ENCODE measurements at places on chromosomes 12 and 14.
A peak's percentile ranks its signal among the peaks of the same experiment; 100 is the strongest.

GRCh38 chr14:39097159-39097558, 5.9 kb downstream of the SEC23A start:
- no peak for DNase-seq

DNA sequence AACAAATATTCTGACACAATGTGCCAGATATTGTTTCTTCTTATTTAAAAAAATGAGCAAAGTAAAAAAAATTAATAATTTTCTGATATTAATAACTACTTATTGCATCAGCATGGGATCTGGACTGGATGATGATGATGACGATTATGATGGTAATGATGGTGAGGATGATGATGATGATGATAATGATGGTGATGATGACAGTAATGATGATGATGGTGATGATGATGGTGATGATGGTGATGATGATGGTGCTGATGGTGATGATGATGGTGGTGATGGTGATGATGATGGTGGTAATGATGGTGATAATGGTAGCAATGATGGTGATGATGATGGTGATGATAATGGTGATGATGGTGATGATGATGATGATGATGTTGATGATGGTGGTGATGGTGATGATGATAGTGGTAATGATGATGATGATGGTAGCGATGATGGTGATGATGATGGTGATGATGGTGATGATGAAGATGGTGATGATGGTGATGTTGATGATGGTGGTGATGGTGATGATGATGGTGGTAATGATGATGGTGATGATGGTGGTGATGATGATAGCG, 94.0 kb downstream of the SRRM4 start:
- no peak for DNase-seq

GRCh38 chr14:104660597-104660996, 28.8 kb upstream of the INF2 start:
- DNase-seq, result no peak

DNA sequence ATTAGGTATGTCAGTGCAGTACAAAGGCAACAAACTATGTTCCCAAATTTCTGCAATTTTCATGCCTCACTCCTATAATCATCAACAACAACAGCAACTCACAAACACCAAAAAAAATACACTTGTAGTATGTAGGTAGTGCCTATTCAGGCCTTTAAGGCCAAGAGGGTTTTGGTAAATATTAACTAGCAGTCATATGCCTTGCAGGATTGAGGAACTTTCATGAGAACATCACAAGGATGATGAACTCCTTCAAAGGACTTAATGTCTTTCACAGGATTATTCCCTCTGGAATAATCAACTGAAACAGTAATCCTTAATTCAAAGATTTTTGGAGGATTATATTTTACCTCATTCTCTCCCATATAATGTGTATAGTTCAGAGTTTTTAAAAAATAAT, 293.8 kb downstream of the NOVA1 start:
- DNase-seq, result no peak

GRCh38 chr12:14984036-14984435, 11.2 kb downstream of the PDE6H start:
- DNase-seq, result no peak

- no peak for DNase-seq
These were observed 24.3 kb upstream of the ATF1 start for GRCh38 chr12:50739611-50740010.

DNA sequence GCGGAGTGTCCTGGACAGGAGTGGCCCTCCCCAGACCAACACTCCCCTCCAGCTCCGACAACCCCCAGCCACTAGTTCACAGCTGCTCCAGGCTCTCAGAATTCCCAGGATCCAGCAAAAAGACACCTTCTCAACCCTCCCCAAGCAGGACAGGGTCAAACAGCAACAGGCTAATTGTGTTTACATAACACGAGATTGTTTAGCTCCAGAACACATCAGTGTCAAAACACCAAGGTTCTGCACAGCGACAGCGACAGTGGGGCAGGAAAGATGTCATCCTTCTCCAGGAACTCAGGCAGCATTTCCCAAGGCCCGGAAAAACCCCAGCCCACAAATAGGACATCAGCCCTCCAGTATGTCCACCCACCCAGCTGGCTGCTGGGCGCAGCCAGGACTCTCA, 16.5 kb downstream of the ITPK1 start:
- DNase-seq, result no peak

DNA sequence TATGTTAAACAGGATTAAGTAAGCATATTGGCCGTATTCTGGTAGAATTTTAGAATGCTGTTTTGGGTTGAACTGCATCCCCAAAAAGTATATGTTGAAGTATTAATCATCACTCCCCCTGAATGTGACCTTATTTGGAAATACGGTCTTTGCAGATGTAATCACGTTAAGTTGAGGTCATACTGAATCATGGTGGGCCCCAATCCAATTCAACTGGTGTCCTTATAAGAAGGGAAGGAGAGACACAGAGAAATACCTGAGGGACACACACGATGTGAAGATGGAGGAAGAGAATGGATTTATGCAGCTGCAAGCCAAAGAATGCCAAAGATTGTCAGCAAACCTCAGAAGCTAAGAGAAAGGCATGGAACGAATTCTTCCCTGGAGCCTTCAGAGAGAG, 268.6 kb downstream of the ITPR2 start:
- DNase-seq, result no peak

GRCh38 chr12:50164963-50165362, 2.2 kb downstream of the CERS5 start:
- no peak for DNase-seq

- no peak for DNase-seq
These were observed 56.7 kb upstream of the LRFN5 start for GRCh38 chr14:41549821-41550607.

DNA sequence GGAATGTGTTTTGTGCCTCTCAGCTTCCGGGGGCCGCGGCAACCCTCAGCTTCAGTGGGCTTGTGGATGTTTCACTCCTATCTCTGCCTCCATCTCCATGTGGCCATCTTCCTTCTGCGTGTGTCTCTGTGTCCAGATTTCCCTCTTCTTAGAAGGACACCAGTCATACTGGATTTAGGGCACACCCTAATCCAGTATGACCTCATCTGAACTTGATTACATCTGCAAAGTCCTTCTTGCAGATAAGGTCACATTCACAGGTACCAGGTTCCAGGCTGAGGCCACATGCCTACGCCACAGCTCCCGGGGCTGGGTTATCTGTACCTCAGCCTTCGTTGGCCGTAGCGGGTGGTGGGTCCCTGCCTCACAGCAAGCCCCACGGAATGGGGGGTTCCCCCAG, 68.9 kb downstream of the ZNF664 start:
- no peak for DNase-seq

DNA sequence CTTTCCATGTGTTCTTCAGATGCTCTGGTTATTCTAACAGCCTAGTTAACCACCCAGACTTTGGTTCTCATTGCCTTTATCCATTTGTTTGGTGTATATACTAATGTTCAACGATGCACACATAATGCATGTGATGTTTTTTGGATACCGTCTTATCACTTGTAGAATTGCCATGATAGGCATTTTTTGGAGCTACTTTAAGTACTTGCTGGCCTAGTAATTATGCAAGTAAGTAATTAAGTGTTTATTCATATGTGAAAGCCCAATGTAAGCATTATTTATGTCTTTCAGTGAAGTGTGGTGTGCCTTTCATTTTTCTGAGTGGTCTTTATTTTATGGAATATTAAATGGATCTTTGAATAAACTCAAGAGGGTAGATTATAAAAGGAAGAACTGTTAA, 14.2 kb downstream of the RAP1B start:
- no peak for DNase-seq

GRCh38 chr14:98334186-98334585, 937.8 kb downstream of the BCL11B start:
- no peak for DNase-seq

- DNase-seq, result no peak
These were observed 8.1 kb upstream of the SNRNP35 start for GRCh38 chr12:123449856-123450255.

- DNase-seq, result no peak
These were observed 35.2 kb downstream of the BRMS1L start for GRCh38 chr14:35861204-35861868.

DNA sequence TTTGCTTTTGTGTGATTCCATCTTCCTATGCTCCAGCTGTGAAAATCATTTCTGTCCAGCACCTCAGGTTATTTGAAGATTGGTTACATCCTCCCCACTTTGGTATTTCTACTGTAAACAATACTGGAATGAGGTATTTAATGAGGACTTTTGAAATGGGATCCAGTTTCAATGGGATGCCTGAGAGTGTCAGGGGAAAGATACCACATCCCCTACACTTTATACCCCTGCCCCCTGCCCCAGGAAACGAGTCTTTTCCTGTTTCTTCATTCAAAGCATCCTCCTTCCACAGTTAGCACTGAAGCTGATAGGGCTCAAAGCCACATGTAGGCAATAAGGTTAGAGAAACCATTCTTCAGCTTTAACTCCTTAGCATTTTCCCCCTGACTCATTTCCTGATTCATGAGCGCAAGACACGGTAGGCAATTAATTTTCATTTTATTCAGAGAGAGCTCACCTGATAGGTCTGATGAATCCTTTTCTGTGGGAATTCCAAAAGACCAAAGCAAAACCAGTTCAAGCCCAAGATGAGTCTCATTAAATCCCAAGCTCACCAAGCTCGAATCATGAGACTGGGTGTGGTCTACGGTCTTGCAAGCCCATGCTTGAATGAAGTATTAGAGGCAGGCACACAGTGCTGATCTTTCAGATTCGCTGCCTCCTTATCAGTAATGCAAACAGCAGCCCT, 143.6 kb upstream of the CRY1 start:
- no peak for DNase-seq

GRCh38 chr12:32158525-32158924, 51.9 kb downstream of the BICD1 start:
- no peak for DNase-seq

DNA sequence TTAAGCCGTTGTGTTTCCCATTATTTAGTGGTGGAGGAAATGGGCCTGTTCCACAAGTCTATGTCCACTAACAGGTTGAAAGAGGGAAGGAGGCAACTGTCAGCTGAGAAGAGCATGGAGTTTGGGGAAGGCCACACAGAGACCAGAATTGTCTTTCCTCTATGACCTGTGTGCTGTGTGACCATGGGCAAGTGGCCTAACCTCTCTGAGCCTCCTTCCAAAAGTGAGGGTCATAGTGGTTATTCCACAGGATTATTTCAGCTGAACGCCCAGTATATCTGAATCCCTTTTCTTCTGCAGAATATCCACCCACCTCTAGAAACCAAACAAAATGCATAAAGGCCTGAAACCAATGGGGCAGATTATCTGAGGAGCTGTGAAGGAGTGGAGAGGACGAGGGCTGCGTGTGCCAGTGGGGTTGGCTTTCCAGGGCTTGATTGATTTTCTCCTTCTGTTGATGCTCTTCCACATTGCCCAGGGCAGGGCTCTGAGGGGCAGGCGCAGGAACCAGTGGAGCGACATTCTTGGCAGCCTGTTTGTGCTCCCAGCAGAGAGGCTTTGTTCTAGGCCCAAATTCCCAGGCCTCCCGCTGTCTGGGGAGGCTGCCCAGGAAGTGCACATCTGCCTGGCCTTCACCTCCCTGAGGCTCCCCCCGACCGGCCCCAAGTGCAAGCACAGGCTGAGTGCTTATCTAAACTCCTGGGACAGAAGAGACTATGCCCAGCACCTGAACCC, 452.7 kb downstream of the BCL11B start:
- no peak for DNase-seq

GRCh38 chr12:96029826-96030225, 5.6 kb downstream of the LTA4H start:
- DNase-seq, result no peak

GRCh38 chr12:102513272-102513671, 32.9 kb upstream of the IGF1 start:
- DNase-seq, result no peak

GRCh38 chr14:43471595-43471994, 1035.5 kb downstream of the FSCB start:
- no peak for DNase-seq

GRCh38 chr12:12718853-12719252, 1.7 kb downstream of the CDKN1B start:
- DNase-seq, result no peak

GRCh38 chr12:7108003-7108795, 815 bp downstream of the C1RL start:
- DNase-seq, result peak; percentile 35

GRCh38 chr12:65649126-65649525, 175.2 kb upstream of the HMGA2 start:
- peak; percentile 30 for DNase-seq

GRCh38 chr14:69315301-69315700, 55.3 kb downstream of the GALNT16 start:
- no peak for DNase-seq

DNA sequence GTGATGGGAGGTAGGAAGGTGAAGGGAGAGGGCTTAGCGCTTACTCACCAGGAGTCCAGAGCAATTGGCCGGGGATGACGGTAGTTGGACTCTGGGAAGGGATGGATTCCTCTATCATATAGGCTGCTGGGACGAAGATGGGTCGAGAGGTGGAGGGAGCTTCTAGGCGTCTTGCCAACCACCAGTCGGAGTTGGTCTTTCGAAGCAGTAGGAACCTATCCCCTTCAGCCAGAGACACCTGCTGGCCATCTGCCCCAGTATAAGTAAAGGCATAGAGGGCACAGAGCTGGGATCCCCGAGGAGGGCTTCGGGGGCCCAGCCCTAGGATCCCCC, 657 bp downstream of the ARHGAP9 start:
- DNase-seq, result no peak

- DNase-seq, result no peak
These were observed 10.4 kb downstream of the CCT2 start for GRCh38 chr12:69595689-69596088.

- DNase-seq, result no peak
These were observed 226.3 kb downstream of the PHLDA1 start for GRCh38 chr12:75805320-75805719.

GRCh38 chr12:98388126-98388525, 127.3 kb upstream of the TMPO start:
- DNase-seq, result no peak

GRCh38 chr12:11743423-11744409, 94.2 kb downstream of the ETV6 start:
- no peak for DNase-seq

GRCh38 chr12:23621900-23622299, 327.6 kb downstream of the SOX5 start:
- DNase-seq, result no peak

GRCh38 chr14:68274725-68275124, 455.1 kb downstream of the RAD51B start:
- no peak for DNase-seq

DNA sequence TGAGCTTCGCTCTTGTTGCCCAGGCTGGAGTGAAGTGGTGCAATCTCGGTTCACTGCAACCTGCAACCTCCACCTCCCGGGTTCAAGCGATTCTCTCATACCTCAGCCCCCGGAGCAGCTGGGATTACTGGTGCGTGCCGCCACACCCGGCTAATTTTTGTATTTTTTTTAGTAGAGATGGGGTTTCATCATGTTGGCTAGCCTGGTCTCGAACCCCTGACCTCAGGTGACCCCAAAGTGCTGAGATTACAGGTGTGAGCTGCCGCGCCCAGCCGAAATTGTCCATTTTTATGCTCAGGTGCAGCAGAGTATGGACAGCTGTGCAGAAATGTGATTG, 19.2 kb upstream of the CYP46A1 start:
- DNase-seq, result no peak

GRCh38 chr12:107355004-107355565, 261.7 kb upstream of the CRY1 start:
- DNase-seq, result no peak

Measured in thoracic aorta (tissue), 2 donors.